Stimulated activated CD4-positive, alpha-beta T cell treated with anti-CD3 and anti-CD28 coated beads, TNF-alpha, amount 100 ng/mL, for 24 hours (primary cell): ENCODE measurements at places on chromosomes 12 and 14.

GRCh38 chr12:65631621-65632111 lies 192.6 kb upstream of the HMGA2 start:
- DNase-seq: no peak

GRCh38 chr12:101172316-101172715 lies 37.7 kb downstream of the SLC5A8 start:
- no peak for DNase-seq

GRCh38 chr14:44732144-44732543 lies 225.1 kb upstream of the FSCB start:
- no peak for DNase-seq

DNA sequence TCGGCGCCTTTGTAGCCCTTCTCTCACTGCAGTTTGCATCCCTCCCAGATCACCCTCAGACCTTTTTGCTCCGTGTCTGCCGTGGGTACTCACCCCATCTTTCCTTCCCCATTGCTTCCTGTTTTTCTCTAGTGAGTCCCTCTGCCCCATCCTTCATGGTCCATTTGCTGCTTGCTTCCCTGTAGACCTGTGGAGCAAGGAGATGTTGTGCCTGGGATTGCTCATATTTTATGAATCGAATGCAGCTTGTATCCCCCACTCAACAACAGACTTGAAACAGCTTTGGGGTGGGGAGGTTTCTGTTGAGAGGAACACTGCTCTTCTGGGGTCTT lies 661 bp downstream of the DENR start:
- DNase-seq: no peak

GRCh38 chr12:127448906-127449305 lies 818.1 kb upstream of the TMEM132C start:
- no peak for DNase-seq

DNA sequence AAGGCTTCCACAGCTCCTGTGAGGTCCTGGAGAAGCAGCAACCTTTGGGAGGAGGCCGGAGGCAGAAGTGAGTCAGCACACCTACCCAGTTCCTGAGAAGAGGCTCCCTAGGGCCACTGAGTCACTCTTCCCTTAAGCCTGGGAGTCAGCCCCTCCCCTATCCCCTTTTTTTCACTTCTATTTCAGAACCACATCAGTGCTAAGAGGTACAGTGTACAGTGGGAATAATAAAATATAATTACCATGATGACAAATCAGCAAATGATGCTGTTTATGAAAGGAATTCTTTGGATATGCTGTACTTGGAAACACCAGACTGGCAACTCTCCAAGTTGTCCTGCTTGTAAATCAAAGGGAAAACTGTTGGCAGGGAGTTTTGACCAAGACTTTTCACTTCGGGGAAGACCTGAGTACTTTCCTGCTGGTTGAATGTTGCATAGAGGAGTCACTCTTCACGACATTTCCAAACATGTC lies 7.8 kb upstream of the TBPL2 start:
- DNase-seq: no peak

DNA sequence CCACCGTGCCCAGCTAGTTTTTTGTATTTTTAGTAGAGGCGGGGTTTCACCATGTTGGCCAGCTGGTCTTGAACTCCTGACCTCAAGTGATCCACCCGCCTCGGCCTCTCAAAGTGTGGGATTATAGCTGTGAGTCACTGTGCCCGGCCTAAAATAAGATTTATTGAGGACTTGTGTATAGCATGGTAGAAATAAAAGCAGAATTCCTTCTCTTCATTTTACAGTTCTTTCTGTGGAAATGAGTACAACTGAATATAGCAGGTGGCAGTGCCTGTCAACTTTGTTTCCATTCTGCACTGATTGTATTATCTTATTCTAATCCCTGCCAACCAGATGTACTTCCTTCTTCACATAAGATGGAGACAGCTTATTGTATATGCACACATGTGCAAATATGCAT lies 41.0 kb downstream of the DIP2B start:
- no peak for DNase-seq

DNA sequence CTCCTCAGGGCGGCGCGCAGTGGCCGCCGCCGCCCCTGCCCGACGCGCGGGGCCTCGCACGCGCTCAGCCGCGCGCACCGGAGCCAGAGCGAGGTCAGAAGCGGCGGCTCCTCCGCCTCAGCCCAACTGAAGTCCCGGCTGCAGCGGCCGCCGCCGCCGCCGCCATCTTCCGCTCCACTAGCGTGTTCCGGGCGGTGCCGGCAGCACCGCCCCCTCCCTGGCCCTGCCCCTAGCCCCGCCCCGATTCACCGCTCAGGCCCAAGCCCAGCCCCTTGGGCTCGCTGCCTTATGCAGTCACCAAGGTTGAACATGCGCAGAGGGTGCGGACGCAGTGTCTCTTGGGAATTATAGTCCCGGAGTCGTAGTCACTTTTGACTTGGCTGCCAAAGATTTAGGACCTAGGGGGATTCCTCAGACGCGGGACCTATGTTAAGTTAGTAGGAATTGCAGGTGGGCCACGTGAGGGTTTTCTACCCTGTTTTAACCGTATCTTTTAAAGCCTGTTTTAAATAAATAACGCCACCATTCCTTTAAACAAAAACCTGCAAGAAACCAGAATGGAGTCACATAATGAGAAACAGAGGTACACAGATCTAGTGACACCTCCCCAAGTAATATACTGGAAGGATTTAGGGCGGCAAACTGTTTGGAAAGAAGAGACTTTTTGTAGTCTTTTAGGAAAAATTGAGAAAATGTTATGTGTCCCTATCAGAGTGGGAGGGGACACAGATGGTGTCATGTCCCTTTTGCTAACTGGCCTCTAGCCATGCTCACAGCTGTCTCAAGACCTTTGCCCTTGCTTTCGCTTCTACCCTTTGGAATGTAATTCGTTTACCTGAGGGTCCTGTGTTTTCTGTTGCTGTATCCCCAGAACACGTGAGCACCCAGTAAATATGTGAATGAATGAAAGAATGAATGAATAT lies at the start of gene PPTC7:
Gene PPTC7 (minus strand): TSS at position 182 of the 923 bp plus-strand sequence. CDS start 287 bp downstream, outside the sequence.
- peak; percentile 96 for DNase-seq
